ENCODE measurements at places on chromosomes 7 and 10.

DNA sequence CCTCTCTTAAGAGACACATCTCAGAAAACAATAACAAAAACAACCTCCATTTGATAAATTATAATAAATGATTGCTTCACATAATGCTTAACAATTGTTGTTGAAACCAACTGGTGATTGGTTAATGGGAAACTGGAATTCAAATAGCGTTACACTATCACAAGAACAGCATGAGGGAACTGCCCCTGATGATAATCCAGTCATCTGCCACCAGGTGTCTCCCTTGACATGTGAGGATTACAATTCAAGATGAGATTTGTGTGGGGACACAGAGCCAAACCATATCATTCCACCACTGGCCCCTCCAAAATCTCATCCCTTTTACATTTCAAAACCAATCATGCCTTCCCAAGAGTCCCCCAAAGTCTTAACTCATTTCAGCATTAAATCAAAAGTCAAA, 375.9 kb downstream of the BMPER start:
- no peak for DNase-seq

DNA sequence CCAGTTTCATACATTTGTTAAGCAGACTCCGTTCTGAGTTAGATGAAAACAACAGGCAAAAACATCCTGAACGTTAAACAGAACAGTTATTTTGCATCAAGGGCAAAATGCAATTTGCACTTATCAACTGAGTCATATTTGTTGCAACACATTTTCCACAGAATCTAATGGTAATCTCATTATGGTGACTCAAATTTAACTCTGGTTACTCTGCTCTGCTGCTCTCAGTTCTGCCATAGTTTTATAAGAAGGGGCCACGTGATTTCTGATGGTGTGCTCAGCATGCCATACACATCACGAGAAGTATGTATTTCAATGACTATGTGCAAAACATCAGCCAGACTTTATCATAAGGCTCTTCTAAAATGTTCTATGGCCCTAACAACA, 148.8 kb downstream of the CHCHD3 start:
- DNase-seq, result no peak

- DNase-seq, result no peak
These were observed 36.3 kb downstream of the HACD1 start for GRCh38 chr10:17580885-17581284.

- DNase-seq, result no peak
These were observed 126.0 kb downstream of the GATA3 start for GRCh38 chr10:8180360-8181109.

- DNase-seq, result no peak
These were observed 113.8 kb upstream of the EGFR start for GRCh38 chr7:54904986-54905385.

GRCh38 chr10:118963341-118963740, 66.2 kb upstream of the NANOS1 start:
- DNase-seq, result no peak

- DNase-seq, result no peak
These were observed 293.5 kb downstream of the CDK14 start for GRCh38 chr7:90889644-90890043.

DNA sequence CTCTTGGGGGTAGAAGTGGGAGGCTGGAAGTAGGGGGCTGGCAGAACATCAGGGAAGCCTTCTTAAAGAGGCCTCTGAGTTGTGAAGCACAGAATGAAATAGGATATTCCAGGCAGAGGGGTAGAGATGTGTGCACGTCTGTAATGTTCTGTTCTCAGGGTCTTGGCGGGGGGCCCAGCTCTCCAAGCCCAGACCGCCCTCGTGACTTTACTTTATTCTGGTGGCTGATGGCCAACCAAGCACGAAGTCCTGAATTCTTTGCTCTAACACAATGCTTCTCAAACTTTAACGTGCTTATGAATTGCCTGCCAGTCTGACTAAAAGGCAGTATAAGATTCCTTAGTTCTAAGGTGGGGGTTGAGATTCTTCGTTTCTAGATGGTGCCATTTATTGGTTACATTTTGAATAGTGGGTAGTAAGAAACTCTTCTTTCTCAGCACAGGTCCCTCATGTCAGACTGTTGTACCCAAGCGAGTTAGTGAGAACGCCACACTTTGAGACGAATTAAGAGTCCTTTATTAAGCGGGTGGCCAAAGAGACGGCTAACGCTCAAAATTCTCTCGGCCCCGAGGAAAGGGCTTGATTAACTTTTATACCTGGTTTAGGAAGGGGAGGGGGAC, 8.2 kb downstream of the PRXL2A start:
- peak; percentile 52 for DNase-seq
